ENCODE measurements at places on chromosomes 12 and 14.

- no peak for DNase-seq
Observed at GRCh38 chr12:45357539-45358417, 141.9 kb downstream of the ANO6 start.

DNA sequence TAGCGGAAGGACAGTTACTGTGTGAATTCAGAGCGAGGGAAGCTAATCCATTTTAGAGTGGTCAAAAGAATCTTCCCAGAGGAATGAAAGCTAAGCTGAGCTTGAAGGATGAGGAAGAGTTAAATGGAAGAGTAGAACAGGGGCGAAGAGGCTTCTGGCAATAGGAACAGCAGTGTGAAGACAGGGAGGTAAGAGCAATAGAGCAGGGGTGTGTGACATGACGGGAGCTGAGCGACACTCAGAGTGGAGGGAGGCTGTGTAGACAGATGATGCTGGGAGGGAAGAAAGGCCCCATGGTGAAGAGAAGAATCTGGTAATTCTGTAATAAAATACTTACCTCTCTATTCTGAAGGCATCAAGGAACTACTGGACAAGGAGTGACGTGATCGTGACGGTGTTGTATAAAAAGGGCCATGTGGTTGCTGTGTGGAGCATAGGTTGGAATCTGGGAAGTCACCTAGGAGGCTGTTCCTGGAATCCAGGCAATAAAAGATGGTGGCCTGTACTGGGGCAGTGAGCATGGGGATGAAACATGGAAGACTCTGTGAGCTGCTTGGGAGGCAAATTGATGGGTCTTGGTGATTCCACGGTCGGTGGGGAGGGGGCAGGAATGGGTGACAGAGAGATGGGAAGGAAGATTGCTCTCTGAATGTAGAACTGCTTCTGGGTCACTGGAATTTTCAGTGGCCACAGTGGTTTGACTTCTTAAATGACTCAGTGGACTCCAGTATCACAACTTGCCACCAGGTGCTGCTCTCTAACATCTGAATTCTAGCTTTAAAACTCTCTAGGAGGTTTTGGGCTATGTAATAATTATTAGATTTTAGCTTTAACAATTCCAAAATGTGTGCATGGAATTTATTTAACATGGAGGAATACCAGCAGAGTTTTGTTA lies 164.1 kb downstream of the ATP23 start:
- DNase-seq, result no peak

DNA sequence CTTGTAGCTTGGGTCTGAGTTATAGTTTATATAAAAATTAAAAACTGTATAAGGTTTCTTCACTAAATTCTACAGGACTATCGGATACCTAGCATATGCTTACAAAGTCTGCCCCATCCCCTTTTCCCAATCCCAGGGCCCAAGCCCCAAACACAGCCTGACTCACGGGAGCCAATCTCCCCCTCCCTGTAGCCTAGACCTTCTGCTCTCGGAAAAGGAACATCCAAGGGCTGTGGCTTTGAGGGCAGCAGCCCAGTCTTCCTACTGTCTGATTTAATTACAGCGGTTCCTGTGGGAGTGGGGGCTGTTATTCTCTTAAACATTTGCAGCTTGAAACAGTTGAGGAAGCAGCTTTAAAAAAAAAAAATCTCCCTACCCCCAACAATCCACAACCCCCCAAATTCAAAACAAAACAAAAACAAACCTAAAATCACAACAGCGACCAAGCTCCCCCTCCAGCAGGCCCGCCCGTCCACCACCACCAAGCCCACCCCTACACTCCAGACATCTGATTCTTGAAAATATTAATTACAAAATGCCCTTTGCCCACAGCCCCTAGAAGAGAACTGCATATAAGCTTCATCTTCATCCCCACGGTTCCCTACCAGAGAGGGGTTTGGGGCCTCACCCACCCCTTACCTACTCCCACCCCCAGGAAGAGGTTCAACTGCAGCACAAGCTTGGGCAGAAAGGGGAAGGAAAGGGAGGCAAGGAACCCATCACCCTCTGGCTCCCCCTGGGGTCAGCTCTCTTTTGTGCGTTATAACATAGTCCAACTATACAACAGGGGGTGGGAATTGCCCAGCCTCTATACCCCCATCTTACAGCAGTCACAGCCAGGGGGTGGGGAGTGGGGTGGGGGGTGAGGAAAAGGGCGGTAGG lies 1.1 kb upstream of the PRKAG1 start:
- no peak for DNase-seq

DNA sequence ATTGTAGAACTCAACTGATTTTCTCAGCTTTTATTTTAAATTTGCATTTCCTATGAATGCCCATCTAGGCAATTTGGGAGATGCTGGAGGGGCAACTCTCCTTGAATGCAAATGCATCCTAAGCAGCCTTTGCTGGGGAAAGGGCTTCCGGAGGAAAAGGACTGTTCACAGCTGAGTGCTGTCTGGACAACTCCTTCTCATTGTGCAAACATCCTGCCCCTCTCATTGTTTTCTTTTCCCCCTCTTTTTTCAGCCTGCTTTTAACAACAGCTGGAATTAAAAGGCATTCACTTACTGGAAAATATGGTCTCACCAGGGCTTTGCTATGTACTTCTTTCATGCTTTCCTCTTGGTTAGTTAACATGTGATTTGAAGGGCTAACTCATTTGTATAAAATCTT lies 397.8 kb downstream of the FUT8 start:
- DNase-seq, result no peak

DNA sequence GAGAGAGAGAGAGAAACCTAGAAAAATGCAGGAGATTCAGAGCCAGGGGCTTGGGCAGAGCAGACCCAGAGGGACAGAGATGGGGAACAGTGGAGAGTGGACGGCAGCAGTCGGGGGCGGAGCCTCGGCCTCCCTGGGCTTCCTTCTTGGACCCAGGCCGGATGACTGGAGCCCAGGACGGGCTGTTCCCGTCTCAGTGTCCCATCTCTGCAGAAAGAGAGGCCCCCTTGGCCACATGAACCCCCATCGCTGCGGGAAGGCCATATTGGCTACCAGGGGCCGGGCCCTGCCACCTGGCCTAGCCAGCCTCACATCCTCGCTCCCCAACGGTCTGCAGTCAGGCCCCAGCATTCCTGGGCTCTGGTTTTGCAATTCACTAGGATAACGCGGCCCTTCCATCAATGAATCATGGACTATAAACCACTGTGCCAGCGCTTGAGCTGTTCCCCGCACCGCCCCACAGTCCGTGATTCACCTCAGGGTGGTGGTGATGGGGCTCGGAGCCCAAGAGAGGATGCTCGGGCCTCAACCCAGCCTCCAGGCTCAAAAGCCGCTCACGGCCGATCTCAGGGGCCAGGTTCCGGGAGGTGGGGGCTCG lies 116.5 kb downstream of the RFLNA start:
- DNase-seq, result no peak

- DNase-seq, result no peak
Observed at GRCh38 chr14:90698379-90698869, 117.8 kb downstream of the TTC7B start.

DNA sequence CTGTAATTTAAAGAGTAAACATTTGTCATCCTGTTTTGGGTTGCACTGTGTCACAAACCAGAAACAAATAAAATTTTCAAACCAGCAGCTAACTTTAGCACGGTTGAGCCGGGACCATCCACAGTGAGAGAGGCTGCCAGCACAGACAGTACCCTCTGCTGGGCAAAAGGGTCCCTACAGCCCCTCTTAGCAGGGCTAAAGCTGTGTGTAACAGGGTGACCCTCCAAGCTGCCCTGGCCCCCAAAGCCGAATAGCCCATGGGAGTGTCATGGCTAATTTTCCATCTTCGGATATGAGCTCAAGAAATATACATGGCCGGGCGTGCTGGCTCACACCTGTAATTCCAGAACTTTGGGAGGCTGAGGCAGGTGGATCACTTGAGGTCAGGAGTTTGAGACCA lies 157.1 kb upstream of the GRIN2B start:
- no peak for DNase-seq

DNA sequence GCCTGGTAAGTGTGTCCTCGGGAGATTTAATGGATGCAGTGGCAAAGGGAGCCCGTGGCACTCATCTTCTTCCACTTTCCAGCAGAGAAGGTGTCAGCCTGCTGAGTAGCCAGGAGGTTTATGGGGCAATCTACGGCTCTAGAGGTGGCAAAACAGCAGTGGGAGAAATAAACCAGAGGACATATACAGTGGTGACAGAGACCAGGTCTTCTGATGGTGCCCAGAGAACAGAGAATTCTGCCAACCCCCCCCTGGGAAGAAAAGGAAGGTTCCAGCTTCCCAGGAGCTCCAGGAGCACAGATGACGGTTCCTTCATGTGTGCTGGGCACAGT lies 43.0 kb downstream of the SMIM41 start:
- DNase-seq, result no peak

GRCh38 chr12:47121146-47121545 lies 41.4 kb upstream of the AMIGO2 start:
- DNase-seq, result no peak

- no peak for DNase-seq
Observed at GRCh38 chr12:67795236-67795635, 146.7 kb downstream of the DYRK2 start.

- DNase-seq, result no peak
Observed at GRCh38 chr12:115443351-115443938, 759.5 kb upstream of the TBX3 start.

- no peak for DNase-seq
Observed at GRCh38 chr12:47078733-47079467, 521 bp upstream of the PCED1B start.

DNA sequence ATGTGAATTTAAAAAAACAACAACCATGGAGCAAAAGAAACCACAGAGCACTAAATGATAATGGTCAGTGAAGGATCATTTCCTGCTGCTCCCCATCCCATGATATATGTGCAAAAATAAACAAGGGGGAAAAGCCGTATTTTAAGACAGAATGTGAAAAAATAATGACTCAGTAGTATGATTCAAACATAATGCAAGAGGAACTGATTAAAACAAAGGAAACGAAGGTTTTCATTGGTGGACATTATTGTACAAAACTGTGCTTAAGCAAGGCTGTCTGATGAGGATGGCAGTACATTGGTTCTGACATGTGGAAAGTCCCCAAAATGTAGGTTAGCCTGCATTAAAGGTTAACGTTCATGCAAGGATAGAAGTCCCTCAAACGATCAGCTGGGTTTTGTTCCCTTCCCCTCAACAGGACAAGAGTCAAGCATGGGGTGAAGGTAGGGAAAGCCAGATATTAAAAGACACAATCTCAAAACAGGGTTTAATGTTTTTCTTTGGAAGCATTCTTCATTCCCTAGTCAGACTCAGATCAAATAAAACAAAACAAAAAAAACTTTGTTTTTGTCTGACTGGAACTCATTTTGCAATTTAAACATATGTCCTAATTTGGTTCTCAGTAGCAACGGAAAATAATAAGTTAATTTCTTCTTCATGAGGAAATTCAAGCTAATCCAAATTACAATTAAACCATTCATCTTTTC lies 26.3 kb upstream of the PTGDR start:
- DNase-seq, result no peak

DNA sequence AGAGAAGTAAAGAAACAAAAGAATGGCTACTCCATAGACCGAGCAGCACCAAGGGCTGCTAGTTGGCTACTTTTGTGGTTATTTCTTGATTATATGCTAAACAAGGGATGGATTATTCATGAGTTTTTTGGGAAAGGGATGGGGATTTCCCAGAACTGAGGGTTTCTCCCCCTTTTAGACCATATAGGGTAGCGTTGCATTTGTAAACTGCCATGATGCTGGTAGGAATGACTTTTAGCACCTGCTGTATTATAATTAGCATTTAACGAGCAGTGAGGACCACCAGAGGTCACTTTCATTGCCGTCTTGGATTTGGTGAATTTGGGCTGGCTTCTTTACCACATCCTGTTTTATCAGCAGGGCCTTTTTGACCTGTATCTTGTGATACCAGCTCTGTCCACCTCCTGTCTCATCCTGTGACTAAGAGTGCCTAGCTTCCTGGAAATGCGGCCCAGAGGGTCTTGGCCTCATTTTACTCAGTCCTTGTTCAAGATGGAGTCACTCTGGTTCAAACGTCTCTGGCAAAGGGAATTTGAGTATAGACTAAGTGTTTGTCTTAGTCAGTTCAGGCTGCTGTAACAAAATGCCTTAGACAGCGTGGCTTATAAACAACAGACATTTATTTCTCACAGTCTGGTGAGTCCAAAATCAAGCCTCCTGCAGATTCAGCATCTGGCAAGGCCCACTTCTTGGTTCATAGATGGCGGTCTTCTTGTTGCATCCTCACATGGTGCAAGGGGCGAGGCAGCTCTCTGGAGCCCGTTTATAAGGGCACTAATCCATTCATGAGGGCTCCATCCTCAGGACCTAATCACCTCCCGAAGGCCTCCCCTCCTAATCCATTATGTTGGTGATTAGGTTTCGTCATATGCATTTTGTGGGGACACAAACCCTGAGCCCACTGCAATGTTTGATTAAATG lies 348.3 kb upstream of the SFSWAP start:
- DNase-seq, result no peak

DNA sequence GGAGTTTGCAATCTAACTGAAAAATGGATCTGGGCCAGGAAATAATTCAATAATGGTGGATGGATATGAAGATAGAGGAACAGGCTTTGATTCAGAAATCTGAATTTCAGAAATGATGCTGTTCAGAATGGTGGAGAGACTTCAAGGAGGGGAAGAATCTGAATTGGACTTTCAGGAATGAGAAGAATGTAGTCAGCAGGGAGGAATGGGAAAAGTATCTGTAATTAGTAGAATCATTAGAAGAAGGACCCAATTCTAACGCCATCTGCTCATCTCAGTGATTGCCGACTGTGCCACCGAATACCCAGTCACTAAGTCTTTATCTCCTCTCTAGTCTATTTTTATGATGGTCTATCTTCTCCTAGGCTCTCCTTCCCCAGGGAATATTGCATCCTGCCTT lies 363.2 kb downstream of the GALC start:
- no peak for DNase-seq

GRCh38 chr14:80231702-80232101 lies 20.4 kb upstream of the DIO2 start:
- DNase-seq, result no peak

DNA sequence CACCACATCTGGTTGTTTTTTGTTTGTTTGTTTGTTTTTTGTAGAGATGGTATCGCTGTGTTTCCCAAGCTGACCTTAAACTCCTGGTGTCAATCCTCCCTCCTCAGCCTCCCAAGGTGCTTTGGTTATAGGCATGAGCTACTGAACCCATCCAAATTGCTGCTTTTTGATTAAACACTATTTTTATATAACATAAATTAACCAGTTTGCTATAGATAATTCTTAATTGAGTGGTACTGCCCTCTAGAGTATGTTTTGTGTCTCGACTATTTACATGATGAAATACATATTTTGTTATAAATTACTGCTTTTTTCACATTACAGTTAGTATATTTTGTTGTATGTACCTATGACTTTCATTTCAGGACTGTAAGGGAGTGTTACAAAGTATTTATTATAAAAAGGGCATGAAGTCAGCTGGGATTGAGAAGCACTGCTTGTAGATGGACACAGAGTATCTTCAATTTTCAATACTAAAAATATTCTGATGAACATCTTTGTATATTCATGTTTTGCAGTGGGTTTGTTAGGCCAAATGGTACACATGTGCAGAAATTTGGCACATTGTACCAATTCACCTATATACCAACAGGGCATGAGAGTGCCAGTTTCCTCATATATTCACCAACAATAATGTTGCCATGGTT lies 14.9 kb upstream of the SCAF11 start:
- no peak for DNase-seq

GRCh38 chr12:108702595-108703320 lies 28.6 kb downstream of the CORO1C start:
- DNase-seq, result no peak

All from esophagus squamous epithelium (tissue), 5 donors.